Activated CD4-positive, alpha-beta memory T cell treated with anti-CD3 and anti-CD28 coated beads for 36 hours (primary cell): ENCODE measurements at places on chromosomes 2 and 18.

DNA sequence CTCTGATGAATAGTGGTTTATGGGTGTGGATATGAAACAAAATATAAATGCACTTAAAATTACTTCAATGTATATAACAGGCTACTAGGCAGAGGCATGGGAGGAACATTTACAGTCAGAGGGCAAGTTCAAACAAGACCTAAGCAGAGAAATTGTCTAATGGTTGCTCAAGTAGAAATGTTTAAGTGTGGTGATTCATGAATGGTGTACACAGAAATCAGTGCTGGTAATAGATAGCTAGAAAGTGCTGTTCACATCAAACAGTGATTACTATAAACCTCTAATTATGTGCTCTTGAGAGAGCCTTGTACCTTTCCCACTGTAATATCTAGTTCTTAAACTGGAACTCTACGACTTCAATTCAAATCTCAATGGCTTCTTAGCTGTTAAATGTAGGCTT, 485.1 kb downstream of the NRXN1 start:
- no peaks in the 10 kb centered on the region for H3K36me3 ChIP-seq
- no peak for DNase-seq
- no peak overlapping the region for H3K27ac ChIP-seq
- H3K4me3 ChIP-seq, result no peak overlapping the region

DNA sequence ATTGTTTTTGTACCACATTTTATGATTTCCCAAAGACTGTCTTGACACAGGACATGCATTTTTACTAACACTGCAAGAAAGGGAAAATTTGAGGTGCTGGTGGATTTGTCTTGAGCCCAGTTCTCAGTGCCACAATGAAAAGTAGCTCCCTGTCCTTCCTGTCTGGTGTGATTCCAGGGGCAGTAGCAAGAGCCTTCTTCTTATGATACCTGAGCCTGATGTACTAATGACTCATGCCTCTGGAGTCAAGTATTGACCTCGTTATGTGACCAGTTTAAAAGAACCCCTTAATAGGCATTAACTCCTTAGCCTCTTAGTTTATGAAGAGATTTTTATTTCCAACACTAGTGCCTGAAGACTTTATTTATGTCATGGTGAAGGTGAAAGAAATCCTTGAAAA, 728.6 kb downstream of the SLC4A3 start:
- no peaks in the 10 kb centered on the region for H3K4me1 ChIP-seq
- DNase-seq, result no peak
- no peak overlapping the region for H3K4me3 ChIP-seq
- H3K27me3 ChIP-seq, result no peaks in the 10 kb centered on the region
- no peaks in the 10 kb centered on the region for H3K36me3 ChIP-seq

DNA sequence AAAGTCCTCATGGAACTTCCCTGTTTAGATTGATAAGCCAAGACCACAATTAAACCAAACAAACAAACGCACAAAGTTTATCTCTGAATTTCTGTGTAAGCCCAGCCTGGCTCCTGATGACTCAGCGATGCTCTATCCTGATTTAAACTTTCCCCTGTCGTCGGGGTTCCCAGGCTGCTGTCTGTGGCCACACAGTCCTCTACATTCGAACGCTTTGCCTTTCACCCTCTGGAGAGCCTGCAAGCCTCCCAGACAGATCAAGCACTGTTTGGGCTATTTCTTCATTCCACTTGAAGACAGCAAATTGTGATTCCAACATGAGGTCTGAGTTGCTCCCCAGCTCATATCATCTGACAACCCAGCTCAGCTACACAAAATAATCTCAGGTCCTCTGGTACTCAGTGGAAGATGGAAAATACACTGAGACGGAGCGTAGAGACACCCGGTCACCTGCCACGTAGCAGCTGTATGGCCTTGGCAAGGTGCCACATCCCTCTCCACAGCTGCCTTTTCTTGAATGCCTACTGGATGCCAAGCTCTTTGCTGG, 51.2 kb downstream of the CYRIA start:
- H3K4me3 ChIP-seq, result no peak overlapping the region
- no peak for DNase-seq
- H3K27me3 ChIP-seq, result peaks cover 16% of the 10 kb centered on the region
- H3K27ac ChIP-seq, result no peak overlapping the region
- no peaks in the 10 kb centered on the region for H3K36me3 ChIP-seq

- H3K4me3 ChIP-seq, result no peak overlapping the region
- no peak overlapping the region for H3K27ac ChIP-seq
- H3K36me3 ChIP-seq, result peaks cover 5% of the 10 kb centered on the region
- no peak for DNase-seq
- no peaks in the 10 kb centered on the region for H3K27me3 ChIP-seq
- H3K4me1 ChIP-seq, result peaks cover 11% of the 10 kb centered on the region
These were observed 61.8 kb downstream of the RTP5 start for GRCh38 chr2:241931084-241931975.

- H3K4me3 ChIP-seq, result no peak overlapping the region
- DNase-seq, result no peak
- no peaks in the 10 kb centered on the region for H3K4me1 ChIP-seq
- no peaks in the 10 kb centered on the region for H3K36me3 ChIP-seq
- H3K27me3 ChIP-seq, result no peaks in the 10 kb centered on the region
These were observed 497.1 kb downstream of the DSC3 start for GRCh38 chr18:30545393-30545792.
